ENCODE measurements at places on chromosomes 16 and 17.

- DNase-seq = no peak
Measured at GRCh38 chr16:67982011-67982696, 1.9 kb upstream of the DPEP3 start.

GRCh38 chr17:29442451-29442850 lies 52.3 kb downstream of the TAOK1 start:
- no peak for DNase-seq

- DNase-seq = peak; percentile 11
Measured at GRCh38 chr17:36736201-36737156, 135.1 kb downstream of the MRM1 start.

DNA sequence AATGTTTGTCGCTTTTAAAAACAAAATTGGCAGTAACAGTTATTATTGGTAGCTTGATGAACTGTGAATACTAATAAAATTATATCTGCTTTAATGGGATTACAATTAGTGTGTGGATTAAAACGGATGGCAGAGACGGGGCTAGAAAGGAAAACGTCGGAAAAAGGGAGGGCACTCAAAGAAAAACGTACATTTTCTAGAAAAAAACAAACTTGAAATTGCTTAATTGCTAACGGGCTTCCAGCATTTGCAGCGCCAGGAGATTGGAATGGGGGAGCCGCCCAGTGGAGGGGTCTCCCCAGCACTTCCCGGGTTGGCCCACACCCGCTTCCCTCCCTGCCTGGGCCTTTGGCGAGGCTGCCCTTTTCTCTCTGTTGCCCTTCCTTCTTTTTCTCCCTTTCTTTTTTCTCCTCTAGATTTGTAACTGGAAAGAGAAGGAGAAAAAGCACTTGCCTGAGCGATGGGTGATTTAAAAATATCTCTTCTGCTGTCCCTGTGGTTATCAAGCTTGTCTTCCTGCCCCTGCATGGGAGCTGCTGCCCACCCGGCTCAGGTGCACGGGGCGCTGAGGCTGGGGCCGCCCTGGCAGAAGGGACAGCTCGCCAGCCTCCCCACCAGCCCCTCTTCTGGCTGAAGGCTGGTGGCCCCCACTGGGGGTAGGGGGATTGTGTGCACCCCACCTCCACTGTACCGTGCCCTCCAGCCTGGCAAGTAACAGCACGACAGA lies 5.9 kb downstream of the BAHCC1 start:
- no peak for DNase-seq

DNA sequence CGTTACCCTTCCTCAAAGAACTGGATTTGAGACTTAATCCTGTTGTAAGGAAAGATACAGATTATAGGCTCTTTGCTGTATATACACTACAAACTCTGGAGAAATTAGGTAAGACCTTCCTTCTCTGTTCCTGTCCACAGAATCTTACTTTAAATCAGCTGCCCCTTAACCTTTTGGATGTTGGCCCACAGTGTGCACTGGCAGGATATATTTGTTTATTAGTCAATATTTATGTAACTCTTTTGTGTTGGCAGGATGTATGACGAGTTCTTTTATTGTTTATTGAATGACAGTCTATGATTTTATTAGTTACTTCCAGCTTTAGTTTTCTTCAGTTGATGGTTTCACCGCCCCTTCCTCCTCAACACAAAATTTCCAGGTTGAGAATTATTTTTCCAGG lies 19.7 kb downstream of the LRRC36 start:
- DNase-seq = no peak

GRCh38 chr16:48291303-48291702 lies 44.0 kb upstream of the ABCC11 start:
- no peak for DNase-seq

- DNase-seq = no peak
Measured at GRCh38 chr16:11359370-11359769, 14.1 kb downstream of the RMI2 start.

GRCh38 chr17:35376245-35376644 lies 2.8 kb upstream of the SLFN11 start:
- no peak for DNase-seq

GRCh38 chr17:28763137-28763799 lies 19.5 kb downstream of the TRAF4 start:
- no peak for DNase-seq

DNA sequence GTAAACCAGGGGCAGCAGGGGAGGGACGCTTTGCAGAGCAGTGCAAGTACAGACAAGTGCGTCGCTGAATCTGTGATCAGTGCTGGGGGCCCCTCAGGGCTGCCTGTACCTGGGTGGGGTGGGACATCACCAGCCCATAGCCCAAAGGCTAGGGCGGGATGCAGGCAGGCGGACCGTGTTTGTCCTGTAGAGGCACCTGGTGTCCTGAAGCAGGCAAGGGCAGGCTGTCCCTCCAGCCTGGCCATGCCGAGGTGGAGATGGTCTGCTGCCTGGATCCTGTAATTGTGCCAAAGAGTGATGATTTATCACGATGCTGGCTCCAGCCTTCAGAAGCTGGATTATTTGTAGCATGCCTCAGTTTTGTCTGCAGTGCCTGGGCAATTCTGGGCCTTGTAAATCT lies 137.9 kb upstream of the GSE1 start:
- DNase-seq = no peak

- DNase-seq = no peak
Measured at GRCh38 chr17:42563143-42563509, 1.2 kb downstream of the COASY start.

DNA sequence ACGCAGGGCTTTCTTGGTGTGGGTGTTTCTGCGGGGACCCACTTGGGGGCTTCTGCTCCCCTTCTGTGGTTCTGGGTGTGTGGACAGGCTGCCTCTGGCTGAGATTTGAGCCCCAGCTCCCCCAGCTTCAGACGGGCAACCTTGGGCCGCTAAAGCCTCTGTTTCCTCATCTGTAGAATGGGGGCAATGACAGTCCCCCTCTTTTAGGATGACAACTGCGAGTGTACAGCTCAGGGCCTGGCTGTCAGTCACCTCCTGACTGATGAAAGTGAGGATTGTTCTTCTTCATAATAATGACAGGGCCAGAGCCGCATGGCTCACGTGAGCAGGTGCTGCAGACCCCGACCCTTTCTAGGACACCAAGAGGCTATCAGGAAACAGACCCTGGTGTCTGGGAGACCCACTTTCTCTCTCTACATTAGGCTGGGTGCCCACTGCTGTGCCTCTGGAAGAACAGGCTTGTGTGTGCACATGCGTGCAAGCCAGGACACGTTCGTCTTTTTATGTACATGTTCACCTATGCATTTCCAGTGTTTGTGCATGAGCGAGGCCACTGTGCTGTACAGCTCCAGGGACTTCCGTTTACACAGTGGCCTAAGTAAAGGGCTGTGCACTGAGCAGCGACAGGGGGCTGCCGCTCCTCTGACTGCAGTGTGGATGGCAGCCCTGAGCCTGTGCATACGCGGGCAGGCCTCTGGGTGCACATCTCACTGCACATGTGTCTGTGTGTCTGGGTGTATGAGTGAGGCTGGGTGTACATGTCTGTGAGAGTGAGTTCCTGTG lies 4.6 kb downstream of the SPNS3 start:
- no peak for DNase-seq

GRCh38 chr16:852451-853185 lies 52.1 kb upstream of the GNG13 start:
- peak; percentile 69 for DNase-seq

DNA sequence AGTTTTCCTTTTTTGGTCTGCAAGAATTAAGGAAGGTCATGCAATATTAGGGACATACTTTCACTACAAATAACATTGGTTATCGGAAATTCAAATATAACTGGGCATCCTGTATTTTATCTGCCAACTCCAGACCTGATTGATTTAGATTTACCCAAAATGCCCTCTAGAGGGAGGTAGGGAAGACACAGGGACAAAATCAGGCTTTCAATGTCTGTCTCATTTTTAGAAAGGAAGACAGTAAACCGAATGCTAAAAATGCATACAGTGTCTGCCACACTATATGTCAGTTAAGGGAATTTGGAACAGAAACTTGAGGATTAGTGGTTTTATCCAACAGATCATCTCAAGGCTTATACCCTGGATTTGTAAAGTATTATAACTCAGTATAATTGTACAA lies 161.7 kb upstream of the SOX9 start:
- no peak for DNase-seq

GRCh38 chr17:66524877-66525276 lies 222.5 kb downstream of the PRKCA start:
- DNase-seq = no peak

GRCh38 chr17:53472586-53472985 lies 350.1 kb upstream of the KIF2B start:
- DNase-seq = no peak

- DNase-seq = no peak
Measured at GRCh38 chr16:17246268-17246885, 224.4 kb downstream of the XYLT1 start.

DNA sequence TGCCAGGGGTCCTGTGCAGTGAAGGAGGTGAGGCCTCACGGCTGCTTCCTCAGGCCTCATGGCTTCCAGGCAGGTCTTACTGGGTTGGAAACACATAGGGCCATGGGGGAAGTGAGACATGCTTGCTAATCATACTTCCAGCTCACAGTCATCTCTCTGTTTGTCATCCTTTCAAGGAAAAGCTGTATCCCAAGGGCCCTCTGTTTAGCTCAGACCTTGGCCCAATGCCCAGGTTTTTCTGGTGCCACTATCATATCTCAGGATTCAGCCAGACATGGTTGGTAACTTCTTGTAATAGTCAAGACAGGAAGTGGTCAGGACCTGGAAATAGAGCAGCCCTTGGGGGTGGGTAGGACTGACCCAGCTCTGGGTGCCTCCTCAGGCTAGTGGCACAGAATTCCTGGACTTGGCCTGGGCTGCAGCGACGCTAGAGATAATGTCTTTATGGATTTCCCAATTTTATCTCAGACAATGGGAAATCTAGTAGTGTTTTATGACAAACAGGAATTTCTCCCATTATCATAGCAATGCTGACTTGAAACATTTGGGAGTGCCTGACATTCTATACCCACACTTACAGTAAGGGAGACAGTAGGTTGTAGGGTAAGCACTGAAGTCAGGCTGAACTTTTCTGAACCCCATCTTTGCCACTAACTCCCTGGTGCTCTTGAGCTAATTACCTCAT lies 13.5 kb upstream of the ITGB3 start:
- peak; percentile 69 for DNase-seq

DNA sequence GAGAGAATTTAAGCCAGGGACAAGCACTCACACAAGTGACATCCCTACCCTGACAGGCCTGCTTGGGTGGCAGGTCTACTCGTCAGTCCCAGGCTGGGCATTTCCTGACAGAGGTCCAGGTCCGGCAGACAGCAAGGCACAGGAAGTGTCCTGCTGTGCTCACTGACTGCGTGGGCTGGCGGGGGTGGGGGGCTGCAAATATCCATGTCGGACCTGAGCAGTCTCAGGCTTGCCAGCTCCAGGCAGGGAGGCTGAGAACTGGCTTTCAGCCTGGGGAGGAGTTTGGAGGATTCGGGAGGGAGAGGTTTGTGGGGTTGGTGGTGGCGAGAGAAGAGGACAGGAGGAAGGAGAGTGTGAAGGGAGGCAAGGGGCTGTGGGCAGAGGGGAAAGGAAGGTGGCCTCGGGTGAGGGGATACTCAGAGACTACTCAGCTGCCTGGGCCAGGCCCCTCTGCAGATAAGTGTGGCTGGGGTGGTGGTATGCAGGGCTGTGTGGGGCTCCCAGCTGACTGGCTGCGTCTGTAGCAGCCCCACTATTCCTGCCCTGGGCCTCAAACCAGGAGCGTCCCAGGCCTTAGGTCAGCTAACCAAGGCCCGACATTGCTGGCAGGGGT lies 7.8 kb downstream of the HIC1 start:
- DNase-seq = no peak

- DNase-seq = no peak
Measured at GRCh38 chr17:67224736-67225135, 20.3 kb downstream of the HELZ start.

DNA sequence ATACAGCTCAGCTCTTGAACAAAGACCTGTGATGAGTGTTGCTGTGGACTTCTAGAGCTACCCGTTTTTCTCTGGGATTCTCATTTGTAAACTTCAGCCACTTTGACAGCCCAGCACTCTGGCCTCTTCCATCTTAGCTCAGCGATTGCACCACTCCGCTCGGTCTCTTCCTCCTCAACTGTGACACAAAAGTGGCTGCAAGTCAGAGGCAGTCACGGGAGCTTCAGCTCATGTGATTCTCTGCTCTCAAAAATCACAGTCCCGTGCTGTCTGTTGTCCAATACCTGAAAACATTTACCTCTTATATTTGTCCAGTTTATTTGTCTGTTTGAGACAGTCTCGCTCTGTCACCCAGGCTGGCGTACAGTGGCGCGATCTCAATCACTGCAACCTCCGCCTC lies 75.7 kb upstream of the DNAH17 start:
- DNase-seq = no peak

GRCh38 chr17:36550491-36551417 lies 6.0 kb downstream of the GGNBP2 start:
- no peak for DNase-seq

DNA sequence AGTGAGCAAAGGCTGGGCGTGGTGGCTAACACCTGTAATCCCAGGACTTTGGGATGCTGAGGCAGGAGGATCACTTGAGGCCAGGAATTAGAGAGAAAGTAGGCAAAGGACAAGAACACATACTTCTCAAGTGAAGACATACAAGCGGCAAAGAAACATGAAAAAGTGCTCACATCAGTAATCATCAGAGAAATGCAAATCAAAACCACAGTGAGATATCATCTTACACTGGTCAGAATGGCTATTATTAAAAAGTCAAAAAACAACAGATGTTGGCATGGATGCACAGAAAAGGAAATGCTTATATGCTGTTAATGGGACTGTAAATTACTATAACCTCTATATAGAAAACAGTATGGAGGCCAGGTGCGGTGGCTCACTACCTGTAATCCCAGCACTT lies 12.2 kb upstream of the SLX4 start:
- no peak for DNase-seq

- DNase-seq = no peak
Measured at GRCh38 chr17:60230358-60230757, 80.6 kb downstream of the CA4 start.

DNA sequence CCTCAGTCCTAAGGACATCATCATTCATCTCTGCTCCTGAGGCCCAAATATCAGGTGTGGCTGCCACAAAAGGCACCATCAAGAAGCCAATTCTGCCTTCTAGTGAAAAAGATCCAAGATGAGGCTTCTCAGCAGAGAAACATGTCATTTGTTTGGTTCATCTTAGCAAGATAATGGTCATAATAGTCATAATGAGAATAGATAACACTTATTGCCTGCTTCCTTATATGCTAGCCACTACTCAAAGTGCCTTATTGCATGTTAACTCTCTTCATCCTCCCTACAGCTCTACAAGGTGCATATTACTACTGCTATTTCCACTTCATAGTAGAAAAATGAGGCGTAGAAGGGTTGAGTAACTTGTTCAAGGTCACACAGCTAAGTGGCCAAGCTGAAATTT lies 45.0 kb upstream of the MRPS23 start:
- no peak for DNase-seq

DNA sequence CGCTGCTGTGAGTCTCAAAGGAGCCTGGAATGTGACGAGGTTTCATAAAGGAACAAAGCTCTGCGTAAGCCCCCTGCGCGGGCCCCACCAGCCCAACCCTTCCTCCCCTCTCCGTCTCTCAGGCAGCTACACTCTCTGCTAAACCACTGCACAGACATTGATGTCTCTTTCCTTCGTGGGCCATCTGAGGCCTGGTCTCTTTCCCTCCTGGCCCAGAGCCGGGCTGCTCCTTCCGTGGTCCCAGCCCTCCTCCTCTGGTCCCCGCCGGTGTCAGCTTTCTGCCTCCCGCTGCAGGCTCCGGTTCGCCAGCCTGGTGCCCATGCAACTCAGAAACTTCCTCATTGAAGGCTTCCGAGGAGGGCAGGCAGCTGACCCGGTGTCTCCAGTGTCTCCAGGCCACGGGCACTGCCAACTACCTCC lies 7.4 kb downstream of the SCARF1 start:
- no peak for DNase-seq
